ENCODE measurements at places on chromosomes 12 and 14.
A peak's percentile ranks its signal among the peaks of the same experiment; 100 is the strongest.

- no peak for DNase-seq
Measured at GRCh38 chr14:64873506-64874219, 6.0 kb downstream of the SPTB start.

GRCh38 chr12:93108985-93109384, 179.9 kb upstream of the EEA1 start:
- DNase-seq: no peak

DNA sequence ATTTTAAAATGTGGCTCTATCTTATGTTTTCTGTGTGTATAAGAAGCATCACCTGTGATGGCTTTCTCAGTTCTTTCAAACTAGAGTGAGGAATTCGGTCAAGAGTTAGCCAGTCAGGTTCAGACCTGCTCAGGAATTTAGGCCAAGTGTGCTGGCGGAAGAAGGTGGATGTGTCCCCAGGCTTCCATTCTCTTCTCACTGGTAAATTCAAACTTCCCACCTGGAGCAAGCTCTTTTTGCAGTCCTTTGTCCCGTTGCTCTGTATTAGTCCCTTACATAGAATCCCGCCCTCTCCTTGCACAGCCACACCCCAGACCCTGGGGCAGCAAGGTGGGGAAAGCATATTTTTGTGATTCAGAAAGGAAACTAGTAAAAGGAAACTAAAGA, 124.7 kb upstream of the PWP1 start:
- no peak for DNase-seq

- no peak for DNase-seq
Measured at GRCh38 chr14:93318927-93319326, 13.9 kb downstream of the BTBD7 start.

DNA sequence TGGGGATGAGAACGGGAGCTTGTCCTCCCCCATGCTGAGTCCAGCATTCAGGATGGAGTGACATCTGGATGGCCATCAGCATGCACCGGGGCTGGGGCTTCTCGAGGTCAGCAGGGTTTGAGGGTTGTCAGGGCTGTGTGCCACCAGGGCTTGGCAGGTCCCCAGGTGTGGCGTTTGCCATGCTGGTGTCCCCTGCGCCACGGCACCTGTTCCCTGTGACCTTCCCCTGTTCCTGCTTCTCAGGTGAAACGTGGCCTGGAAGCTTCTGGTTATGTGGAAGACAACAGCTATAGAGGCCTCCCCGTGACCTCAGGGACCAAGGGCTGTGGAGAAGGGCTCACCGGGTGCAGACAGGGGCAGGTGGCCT, 152.4 kb downstream of the KIF26A start:
- no peak for DNase-seq

- DNase-seq: peak; percentile 46
Measured at GRCh38 chr12:4909734-4910501, at the start of gene KCNA1. Gene KCNA1 (plus strand): TSS chr12:4909905. CDS start chr12:4911379, 1,474 bp downstream.

- DNase-seq: no peak
Measured at GRCh38 chr14:106286697-106287290, 760.4 kb downstream of the TMEM121 start.

- DNase-seq: no peak
Measured at GRCh38 chr12:104285740-104286515, 17.6 kb upstream of the EID3 start.

- no peak for DNase-seq
Measured at GRCh38 chr14:24993631-24994030, 56.3 kb downstream of the STXBP6 start.

GRCh38 chr12:42779186-42779859, 189.8 kb upstream of the PRICKLE1 start:
- DNase-seq: no peak

DNA sequence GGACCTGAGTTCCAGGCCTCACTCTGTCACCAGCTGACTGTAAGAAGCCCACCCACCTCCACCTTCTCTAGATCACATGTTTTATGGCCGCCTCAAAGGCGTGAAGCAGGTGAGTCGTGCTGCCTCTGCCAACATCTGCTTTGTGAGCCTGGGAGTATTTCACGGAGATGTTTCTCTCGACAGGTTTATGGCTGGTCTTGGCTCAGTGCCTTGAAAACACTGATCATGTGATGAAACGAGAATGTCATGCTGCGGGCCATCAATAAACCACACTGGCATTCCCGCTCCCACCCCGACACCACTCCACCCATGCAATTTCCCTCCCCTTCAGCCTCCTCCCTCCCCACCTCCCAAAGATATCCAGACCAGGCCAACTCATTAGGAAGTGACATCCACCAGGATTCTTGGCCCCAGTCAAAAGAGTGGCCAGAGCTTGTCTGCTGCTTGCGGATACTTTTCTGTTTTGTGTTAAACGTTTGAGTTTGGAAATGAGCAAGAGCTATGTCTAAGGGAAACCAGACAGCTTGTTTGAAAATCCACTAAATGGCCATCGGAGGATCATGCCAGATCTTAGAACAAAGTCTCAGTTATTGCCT, 53.8 kb upstream of the NTF3 start:
- DNase-seq: no peak

DNA sequence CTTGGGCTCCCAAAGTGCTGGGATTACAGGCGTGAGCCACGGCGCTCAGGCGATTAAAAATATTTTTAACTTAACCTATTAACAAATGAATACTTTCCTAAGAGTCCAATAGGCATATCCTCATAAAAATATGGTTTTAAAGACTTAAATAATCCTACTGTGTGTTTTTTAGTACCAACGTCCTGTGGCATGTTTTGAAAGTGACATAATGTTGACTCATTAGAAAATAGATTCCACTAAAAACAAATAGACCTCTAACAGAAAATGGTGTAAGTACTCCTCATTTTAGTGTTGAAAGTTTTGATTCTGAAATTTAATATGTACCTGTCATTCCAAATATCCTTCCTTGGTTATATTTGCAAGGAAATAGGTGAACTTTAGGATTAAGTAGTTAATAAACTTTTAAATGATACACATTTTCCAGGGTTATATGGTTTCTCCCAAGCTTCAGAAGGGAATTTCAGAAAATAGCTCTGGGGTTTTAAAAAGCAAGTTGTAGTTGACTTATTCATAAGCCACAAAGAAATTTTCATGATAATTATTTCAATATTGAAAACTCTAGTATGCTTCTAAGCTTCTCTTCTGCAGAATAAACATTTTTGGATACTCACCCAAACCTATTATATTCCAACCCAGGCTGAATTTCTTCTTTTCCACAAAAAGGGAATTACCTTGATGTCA, 12.1 kb upstream of the LUM start:
- DNase-seq: no peak

DNA sequence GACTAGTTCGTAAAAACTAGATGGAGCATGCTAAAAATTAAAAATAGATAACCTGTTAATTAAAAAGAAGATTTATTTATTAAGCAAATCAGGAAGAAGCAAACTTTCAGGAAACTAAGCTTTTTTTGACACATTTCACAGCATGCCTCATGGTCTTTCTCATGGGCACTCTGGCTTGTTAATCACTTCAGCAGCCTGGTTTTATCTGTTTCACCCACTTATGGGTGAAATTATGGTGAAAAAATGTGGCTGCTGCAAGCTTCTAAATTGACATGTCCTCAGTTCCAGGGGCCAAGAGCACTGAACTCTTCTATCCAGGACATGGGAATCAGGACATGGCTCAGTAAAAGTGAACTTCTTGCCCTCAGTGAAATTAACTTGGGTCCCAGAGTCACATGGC, 468.6 kb upstream of the SYT1 start:
- no peak for DNase-seq

GRCh38 chr14:81471062-81471461, 62.6 kb downstream of the SEL1L start:
- DNase-seq: no peak

- DNase-seq: peak; percentile 9
Measured at GRCh38 chr12:110585231-110585799, 2.2 kb upstream of the PPTC7 start.

GRCh38 chr12:45666816-45667215, 62.7 kb upstream of the ARID2 start:
- DNase-seq: no peak

DNA sequence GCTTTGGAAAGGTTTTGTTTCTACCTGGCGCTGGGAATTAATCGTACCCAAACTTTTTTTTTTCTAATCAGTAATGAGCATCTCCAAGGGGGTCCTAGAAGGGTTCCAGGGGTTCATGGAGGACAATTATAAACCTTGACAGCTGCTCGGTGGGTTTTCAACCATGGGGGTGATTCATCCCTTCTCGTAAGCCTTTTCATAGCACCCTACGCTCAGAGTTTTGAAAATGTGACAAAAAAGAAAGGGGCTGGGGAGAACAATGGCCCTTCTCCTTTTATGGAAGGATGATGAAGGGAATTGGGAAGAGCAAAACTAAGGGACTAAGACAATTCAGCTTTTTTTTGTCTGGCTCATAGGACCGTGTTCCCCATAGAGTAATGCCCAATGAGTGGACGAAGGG, 196.7 kb downstream of the ZFP36L1 start:
- no peak for DNase-seq

DNA sequence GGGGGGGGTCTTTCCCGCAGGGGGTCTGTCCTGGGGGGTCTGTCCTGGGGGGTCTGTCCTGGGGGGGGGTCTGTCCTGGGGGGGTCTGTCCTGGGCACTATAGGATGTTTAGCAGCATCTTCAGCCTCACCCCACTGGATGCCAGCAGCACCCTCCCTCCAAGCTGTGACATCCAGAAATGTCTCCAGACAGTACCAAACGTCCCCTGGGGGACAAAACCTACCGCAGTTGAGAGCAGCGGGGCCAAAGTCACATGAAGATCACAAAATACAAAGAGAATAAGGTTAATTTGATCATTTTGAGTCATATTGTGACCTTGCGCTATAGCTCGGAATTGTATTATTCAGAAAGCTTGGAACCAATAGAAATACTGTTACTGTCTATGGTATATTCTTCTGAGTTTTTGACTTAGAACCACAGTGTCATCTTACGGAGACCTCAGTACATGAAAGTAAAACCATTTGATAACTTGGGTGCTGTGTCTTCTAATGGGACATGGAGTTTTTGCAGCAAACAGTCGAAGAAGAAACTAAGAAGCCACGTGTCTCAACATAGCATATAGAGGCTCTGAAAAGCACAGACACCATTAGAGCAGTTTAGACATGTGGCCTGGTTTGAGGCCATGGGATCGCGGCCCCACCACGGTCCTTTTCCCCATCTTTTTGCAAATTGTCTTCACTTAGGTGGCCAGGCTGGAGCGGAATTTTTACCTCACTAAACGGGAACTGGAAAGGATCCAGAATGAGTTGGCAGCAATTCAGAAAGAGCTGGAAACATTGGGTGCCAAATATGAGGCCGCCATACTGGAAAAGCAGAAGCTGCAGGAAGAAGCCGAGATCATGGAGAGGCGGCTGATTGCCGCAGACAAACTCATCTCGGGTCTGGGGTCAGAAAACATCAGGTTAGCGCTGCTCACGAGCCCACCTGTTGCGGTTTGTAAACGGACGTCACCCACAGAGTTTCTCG, 59.9 kb downstream of the CCDC92 start:
- no peak for DNase-seq

DNA sequence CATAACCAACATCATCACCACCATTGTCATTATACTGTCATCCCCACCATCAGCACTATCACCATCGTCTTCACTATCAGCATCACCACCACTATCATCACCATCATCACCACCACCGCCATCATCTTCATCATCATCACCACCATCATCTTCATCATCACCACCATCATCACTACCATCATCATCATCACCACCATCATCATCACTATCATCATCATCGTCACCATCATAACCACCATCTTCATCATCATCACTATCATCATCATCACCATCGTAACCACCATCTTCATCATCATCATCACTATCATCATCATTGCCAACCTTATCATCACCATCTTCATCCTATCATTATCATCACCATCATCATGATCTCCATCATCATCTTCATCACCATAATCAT, 39.0 kb downstream of the SVOP start:
- DNase-seq: no peak

DNA sequence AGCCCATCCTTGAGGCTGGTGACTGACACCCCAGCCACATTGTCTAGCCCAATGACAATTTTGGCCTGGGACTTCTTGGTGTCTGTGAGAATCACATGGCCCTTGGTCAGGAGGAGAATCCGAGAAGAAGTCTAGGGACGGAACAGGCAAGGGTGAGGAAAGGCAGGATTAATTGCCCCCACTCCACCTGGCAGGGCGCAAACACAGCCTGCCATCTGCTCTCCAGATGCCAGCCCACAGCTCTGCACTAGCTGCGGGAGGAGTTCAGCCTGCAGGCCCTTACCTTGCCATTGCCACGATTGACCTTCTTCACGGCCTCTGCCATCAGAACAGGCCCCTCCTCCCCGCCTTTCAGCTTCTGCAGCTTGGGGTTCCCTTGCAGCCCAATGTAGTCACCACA, 13.1 kb upstream of the TAC3 start:
- DNase-seq: no peak

GRCh38 chr14:60878121-60878520, 102.8 kb downstream of the TRMT5 start:
- DNase-seq: no peak

DNA sequence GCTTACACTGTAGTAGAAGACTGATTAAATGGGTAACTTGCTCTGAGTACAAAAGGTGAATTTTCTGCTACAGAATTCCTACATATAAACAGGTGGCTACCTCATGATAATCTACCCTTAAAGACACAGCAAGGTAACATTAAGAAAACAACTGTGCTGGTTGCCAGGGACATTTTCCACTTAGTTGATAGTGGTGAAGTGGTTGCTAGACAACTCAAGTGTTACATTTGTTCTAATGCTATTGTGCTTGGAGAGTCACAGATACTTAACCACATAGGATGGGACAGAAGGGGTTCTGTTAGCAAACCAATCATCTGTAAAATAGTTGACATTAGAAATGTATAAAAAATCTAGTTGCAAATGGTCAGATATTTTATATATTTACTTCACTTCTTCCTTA, 870.3 kb upstream of the SEL1L start:
- no peak for DNase-seq

GRCh38 chr14:91184559-91184958, 59.9 kb downstream of the GPR68 start:
- no peak for DNase-seq

GRCh38 chr12:29273178-29273843, 107.7 kb downstream of the ERGIC2 start:
- no peak for DNase-seq

DNA sequence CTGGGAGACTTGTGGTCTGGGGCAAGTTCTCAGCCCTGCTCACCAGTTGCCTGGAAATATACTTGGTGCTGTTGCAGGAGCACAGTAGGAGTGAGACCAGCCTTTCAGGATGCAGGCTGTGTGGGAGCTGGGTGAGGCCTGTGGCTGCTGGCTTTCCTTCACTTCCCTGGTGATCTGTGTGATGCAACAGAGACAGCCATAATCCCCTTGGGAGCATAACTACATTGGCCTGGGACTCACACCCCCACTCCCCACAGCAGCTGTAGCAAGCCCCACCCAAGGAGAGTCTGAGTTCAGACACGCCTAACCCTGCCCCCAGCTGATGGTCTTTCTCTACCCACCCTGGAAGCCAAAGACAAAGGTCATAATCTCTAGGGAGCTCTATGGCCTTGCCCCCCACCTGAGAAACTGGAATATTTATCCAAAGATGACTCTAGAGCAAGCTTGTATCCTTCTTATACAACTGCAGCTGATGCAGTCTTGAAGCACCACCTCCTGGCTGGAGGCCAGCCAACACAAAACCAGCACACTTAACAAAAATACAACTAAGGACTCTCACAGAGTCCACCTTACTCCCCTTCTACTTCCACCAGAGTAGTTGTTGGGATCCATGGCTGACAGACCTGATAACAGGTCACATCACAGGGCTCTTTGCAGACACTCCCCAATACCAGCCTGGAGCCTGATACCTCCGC, 190.4 kb upstream of the CPNE8 start:
- DNase-seq: no peak

- DNase-seq: no peak
Measured at GRCh38 chr12:91833780-91834359, 311.8 kb downstream of the BTG1 start.

Measured in caudate nucleus (tissue), 63 donors.